ENCODE measurements at places on chromosomes 16 and 17.

DNA sequence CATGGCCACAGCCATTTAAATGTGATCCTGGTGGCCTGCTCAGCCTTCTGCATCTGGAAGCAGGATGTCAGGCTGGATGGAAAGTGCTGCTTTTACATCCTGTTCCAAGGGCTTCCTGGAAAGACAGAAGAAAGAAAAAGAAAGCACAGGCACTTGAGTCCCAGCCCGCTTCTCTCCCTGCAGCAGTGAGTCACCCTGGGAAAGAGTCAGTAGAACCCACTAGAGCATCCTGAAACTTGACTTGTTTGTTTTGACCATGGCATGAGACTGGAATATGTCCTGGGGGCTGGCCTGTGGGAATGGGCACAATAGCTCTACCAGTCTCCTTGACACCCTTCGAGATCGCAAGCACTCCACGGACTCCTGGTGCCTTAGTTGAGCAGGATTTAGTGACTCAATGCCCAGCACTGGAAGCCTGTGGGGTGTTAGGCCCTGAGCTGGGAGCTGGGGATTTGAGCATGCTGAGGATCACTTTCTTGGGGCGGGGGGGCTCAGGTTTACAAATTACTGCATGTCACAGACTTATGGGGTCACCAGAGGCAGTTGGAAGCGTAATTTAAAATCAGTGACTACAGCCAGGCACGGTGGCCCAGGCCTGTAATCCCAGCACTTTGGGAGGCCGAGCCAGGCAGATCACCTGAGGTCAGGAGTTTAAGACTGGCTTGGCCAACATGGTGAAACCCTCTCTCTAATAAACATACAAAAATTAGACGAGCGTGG is 22.1 kb upstream of the GNA13 start:
- peak; percentile 12 for DNase-seq

GRCh38 chr17:70329721-70330120 is 160.4 kb downstream of the KCNJ2 start:
- no peak for DNase-seq

- DNase-seq, result no peak
These were observed 3.4 kb downstream of the MYO18A start for GRCh38 chr17:29176558-29177351.

- DNase-seq, result no peak
These were observed 14.7 kb upstream of the KDM8 start for GRCh38 chr16:27188633-27189032.

DNA sequence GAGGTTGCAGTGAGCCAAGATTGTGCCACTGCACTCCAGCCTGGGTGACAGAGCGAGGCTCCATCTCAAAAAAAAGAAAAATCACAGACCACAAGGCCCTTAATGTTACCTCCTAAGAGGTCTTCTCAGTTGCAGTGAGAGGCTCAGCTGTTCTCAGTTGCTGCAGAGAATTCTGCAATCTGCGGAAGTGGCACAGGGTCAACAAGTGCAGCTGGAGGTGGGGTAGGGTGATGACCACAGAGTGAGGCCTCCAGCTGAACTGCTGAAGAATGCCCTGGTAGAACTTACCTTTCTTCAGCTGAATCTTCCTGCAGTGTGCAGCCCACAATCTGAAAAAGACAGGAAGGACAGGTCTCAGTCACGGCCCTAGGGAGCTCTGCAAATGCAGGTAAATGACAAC is 26.3 kb downstream of the CNTNAP1 start:
- no peak for DNase-seq

DNA sequence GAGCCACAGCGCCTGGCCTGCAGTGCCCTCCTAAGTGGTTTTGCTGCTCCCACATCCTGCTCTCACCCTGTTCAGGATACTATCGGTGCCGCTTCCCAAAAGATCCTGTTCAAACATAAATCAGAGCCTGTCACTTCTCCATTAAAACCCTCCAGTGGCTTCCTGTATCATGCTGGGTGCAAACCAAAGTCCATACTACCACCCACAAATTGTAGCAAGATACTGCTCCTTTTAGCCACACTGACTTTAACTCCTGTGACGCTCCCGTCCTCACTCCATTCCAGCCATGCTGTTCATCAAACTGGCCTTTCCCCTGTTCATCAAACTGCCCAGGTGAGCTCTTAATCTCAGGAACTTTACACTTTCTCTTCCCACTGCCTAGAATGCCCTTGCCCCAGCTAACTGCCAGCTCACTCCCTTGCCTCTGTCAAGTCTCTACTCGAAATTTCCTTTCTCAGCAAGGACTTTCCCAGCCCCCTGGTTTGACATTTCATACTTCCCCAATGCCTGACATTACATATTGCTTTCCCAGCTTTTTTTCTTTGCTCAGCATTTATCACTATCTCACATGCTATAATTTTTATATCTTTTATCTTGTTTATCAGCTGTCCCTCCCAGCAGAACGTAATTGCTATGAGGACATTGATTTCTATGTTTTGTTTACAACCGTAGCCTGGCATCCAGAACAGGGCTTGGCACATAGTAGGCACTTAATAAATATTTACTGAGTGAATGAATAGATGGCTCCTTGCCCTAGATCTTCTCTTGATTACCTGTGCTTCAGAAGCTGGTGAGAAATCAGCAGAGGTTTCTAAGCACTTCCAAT is 44.3 kb upstream of the SMURF2 start:
- no peak for DNase-seq

DNA sequence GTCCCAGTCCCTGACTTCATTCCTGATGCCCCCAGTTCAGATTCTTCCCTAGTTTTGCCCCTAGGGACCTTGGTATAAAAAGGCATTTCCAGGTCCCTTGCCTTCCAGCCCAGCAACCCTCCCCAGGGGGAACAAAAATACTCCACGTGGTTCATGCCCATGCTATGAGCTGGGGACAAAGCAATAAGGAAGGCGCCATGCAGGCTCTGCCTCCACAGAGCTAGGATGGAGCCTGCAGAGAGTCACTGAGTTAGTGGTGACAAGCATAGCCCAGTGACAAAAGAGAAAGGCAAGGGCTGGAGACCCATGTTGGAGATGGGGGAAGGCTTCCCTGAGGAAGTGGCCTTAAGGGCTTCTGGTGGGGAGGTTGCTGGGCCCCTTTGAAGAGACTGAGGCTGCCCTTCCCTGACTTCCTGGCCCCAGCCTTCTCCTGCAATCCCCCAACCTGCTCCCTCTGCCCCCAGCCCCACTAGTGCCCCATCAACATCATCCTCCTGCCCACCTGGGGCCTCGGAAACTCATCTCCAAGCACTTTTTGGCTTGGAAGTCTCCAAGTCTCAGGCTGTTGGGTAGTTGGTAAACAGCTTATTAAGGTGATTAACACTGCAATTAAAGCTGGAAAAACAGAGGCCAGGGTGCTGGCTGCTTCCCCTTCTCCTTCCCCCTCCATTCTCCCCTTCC is 9.6 kb downstream of the DLX3 start:
- DNase-seq, result no peak

DNA sequence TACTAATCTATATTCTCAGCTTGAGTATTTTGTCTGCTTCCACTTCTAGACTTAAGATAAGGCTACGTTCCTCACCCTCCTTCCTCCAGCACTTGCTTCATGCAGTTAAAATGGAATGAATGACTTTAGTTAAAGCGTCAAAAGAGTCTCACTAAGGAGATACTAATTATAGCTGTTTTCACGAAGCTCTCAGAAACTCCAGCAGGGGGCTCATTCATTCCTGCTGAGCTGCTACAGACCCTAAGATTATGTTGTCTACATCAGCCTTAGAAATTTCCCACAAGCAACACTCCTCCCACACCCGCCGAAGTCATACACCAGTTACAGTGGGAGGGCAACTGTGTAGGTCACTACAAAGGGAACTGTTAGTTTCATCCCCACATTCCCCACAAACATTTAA is 57.0 kb upstream of the KIFC3 start:
- DNase-seq, result no peak
